ENCODE measurements at places on chromosomes 12 and 14.

- no peak for DNase-seq
Measured at GRCh38 chr12:76948879-76949278, 70.1 kb upstream of the CSRP2 start.

DNA sequence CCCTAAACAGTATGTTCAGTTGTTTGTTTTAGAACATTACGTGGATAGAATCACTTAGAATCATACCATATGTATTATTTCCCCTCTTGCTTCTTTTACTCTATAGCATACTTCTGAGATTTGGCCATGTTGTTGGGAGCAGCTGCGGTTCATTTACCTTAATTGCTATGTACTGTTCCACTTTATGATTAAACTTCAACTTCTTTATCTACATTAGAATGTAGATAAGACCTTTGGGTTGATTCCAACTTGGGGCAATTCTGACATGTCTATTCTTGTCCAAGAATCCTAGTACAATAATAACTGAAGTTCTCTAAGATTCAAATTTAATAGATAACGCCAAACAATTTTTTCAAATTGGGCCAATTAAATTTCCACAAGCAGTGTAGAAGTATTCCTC lies 80.7 kb downstream of the GRIN2B start:
- no peak for DNase-seq

- DNase-seq, result no peak
Measured at GRCh38 chr12:40192704-40193255, 32.0 kb upstream of the LRRK2 start.

GRCh38 chr12:42935090-42935489 lies 345.5 kb upstream of the PRICKLE1 start:
- DNase-seq, result no peak

- no peak for DNase-seq
Measured at GRCh38 chr14:22481546-22481945, 107.5 kb downstream of the DAD1 start.

Measured in kidney glomerular epithelial cell (primary cell).